ENCODE measurements at places on chromosomes 11 and 22.

- DNase-seq: no peak
These were observed 14.1 kb downstream of the TSSC4 start for GRCh38 chr11:2414616-2415015.

GRCh38 chr11:116871248-116871647, 33.8 kb upstream of the APOA1 start:
- DNase-seq: no peak

DNA sequence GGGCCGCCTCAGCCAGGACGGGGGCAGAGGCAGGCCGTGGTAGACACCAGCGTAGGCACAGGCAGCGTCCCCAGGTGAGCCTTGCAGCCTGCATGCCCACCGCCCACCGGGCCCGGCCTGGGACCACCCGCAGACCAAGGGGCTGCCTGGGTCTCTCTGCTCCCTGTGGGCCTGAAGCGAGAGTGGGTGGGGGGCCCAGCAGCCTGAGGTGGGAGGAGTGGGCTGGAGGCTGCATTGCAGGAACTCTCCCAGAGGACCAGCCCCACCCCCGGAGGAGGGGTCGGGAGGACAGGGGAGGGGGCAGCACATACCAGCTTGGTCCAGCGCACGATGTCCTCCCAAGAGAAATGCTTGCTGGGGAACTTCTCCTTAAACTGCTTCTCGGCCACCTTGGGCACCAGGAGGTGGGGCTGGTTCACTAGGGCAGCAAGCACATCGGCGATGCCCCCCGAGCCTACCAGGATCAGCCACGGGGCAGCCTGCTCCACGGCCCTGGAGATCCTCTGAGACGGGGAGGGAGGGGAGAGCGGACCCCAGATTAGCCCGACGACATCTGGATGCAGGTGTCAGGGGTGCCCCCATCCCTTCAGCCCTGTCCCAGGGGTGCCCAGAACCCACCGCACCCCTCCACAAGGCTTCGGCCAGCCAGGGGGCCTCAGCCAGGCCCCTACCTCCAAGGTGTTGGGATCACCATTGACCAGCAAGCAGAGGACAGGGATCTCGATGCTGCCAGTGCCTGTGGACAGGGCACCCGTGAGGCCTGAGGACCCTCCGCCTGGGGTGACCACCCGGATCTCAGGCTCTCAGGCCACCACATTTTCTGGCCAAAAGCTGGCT, 17.5 kb downstream of the TSSC4 start:
- DNase-seq: no peak

DNA sequence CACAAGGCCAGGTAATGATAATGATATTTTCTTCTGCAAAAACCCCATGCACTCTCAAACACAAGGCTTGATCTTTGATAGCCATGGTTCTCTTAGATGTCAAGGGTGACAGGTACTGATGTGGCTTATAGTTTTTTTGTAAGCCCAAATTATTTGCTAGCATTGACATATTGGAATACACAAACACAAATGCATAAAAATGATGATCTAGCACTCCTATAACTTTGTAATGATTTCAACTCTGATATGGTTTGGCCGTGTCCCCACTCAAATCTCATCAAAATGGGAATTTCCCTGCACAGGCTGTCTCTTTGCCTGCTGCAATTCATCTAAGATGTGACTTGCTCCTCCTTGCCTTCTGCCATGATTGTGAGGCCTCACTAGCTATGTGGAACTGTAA, 572.5 kb upstream of the CCDC90B start:
- DNase-seq: no peak

GRCh38 chr11:68936358-68936636, 32.6 kb downstream of the IGHMBP2 start:
- DNase-seq: no peak

DNA sequence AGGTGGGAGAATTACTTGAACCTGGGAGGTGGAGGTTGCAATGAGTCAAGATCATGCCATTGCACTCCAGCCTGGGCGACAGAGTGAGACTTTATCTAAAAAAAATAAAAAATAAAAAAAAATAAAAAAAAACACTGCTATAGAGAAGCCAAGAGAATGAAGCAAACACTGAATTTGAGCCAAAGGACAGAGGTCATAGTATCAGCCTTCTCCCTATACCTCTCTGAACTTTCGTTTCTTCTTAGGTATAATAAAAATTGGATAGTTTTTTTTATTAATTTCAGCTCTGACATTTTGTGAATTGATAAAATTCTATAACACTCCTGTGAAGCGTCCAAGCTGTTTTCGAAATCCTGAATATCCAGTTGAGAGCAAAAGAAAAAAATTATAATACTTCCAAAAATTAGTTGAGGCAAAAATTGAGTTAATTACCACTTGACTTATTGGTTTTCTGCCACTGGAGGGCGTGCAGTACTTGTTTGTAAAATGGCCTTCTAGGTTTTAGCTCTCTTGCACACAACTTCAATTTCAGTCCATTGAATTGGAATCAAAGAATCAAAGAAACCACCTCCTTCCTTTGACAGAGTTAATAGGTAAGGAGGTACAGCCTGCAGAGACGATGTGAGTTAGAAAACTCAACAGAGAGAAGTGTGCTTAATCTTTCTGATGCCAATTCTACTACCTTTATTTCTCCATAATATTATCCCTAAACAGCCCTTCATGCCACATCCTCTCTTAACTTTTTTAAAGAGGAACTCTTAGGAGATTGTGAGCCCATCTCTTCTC, 143.2 kb downstream of the BBOX1 start:
- DNase-seq: peak; percentile 58

DNA sequence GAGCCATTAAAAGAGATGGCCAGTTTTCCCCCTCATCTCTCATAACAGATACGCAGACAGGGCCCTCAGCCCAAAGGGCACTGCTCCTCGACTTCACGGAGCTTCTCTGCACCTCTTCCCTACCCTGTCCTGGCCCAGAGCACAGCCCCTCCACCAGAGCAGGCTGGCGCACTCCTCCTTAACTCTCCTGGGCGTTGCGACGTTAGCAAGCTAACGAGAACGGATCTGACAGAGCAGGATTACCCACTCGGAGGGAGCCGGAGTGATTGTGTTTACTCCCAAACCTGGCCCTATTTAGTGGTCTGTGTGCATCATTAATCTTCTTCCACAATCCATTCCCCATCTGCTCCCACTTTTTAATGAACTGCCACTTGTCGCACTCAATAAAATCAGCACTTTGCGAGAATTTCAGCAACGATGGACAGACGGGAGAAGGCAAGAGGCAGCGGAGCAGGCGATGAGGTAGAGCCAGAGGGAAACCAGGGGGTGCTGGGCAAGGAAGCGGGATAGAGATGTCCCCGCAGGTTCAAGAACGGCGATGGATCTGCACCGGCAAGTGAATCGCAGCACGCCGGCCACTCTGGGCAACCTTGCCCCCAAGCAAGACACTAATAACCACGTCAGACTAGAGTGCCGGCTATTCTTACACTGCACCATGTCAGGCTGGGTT, 159.4 kb downstream of the BUD13 start:
- DNase-seq: no peak

- DNase-seq: no peak
These were observed 30.3 kb upstream of the MMP13 start for GRCh38 chr11:102985850-102986249.

DNA sequence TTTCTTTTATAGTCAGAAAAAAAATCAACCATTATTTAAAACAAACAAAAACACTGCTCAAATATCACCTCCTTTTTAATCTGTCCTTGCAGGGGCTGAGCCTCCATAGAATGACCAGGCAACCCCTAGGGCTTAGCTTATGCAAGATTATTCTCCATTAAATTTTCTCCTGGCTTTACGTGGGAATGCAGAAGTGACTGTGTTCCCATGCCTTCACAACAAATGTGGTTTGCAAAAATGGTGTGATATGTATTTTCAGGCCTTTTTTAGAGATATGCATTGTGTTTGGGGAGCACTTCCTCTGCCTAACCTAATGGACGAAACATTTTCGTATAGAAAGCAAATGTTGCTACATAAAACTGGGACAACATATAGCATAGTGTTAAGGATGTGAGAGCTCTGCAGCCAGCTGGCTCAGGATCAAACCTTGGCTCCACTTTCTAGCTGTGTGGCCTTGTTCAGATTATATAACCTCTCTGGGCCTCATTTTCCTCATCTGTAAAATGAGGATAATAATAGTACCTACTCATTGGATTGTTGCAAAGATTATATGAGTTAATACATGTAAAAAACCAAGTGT, 82.6 kb downstream of the PARVA start:
- DNase-seq: no peak

DNA sequence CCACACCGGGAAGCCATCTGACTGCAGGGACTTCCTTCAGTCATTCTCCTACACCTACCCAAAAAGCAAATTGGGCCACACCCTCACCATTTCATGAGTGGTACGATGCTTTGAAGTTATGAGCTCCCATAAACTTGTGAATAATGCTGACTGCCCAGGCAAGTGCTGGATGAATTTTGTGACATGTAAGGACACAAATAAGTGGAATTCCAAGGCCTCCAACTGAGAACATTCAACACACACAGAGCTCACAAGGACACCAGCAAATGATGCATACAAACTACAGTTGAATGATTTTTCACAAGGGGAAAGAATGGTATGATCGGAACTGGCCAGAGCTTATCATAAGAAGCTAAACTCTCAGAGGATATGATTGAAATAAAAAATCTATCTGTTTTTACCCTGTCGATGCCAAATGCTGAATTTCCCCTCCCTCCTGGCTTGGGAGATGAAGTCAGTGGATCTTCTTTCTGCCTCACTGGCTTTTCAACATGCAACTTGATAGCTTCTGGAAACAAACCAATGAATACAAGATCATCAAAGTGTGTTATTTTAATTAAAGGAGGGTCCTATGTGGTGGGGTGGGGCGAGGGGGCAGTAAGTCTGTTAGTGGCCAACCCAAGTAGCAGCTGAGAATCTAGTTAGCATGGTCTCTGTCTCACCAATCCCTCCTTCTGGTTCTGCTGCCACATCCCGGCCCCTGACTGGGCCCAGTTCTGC, 123.8 kb downstream of the WT1 start:
- no peak for DNase-seq

GRCh38 chr11:47932544-47932943, 47.8 kb upstream of the PTPRJ start:
- no peak for DNase-seq

DNA sequence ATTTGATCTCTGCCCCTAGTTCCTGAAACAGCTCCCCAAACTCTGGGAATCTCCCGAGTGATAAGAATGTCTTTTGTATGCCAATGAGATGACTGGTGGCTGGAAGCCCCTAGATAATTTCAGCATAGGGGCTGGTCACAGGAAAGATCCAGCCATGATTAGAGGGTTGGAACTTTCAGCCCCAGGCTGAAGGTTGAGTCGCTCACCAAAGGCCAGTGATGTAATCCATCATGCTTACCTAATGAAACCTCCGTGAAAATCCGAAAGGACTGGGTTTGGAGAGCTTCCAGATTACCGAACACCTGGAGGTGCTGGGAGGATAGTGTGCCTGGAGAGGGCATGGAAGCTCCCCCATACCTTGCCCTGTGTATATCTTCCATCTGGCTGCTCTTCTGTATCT, 26.0 kb downstream of the LRRC32 start:
- no peak for DNase-seq

- DNase-seq: no peak
These were observed 5.6 kb downstream of the SLC37A4 start for GRCh38 chr11:119025099-119025473.

- DNase-seq: no peak
These were observed 67.8 kb downstream of the RASSF10 start for GRCh38 chr11:13076961-13077360.

- DNase-seq: no peak
These were observed 2.4 kb downstream of the DDTL start for GRCh38 chr22:23969071-23969470.

GRCh38 chr11:95568281-95568680, 221.3 kb downstream of the FAM76B start:
- no peak for DNase-seq

- DNase-seq: no peak
These were observed 47.8 kb downstream of the TRAF6 start for GRCh38 chr11:36462321-36462720.

GRCh38 chr11:80700386-80700785, 1259.6 kb upstream of the TENM4 start:
- DNase-seq: no peak

GRCh38 chr11:75536786-75537641, 11.3 kb upstream of the GDPD5 start:
- DNase-seq: peak; percentile 62

- DNase-seq: peak; percentile 76
These were observed 85.3 kb upstream of the SYT13 start for GRCh38 chr11:45371251-45372115.

- no peak for DNase-seq
These were observed 2.6 kb upstream of the PSMA1 start for GRCh38 chr11:14522801-14523200.

DNA sequence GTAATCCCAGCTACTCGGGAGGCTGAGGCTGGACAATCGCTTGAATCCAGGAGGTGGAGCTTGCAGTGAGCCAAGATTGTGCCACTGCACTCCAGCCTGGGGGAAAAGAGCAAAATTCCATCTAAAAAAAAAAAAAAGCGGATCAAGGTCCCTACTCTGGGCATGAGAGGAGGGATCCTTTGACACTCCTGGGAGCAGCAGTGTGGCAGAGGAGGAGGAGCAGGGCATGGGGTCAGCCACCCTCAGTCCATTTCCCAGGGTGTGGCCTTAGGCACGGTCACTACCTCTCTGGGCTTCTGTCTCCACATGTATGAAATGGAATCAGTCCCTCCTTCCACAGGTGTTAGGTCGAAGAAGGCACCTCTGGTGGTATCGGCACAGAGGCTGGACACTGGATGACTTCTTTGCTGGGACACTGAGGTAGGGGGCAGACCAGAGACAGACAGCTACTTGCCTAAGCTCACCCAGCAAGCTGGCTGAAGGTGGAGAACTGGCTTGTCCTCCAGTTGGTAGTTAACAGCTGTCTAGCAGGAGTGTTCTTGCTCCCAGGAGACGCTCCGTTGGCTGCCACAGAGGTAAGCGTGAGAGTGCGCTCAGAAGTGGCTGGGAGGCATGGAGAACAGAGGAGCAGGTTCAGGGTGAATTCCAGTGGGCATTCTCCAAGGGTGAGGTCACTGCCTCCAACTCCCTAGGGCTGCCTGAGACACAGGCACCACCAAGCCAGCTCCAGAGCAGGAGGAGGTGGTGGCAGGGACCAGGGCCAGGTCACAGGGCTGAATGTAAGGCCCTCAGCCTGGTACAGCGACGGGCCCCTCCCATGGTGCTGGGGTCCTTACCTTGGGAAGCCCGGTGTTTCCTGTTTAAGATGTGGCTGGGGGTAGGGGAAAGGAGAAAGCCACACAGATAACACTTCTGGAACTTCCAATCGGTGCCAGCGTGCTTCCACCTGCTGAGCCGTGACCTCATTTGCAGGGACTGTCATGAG, 19.5 kb downstream of the TXN2 start:
- DNase-seq: no peak

GRCh38 chr11:36258730-36259360, 30.4 kb downstream of the COMMD9 start:
- peak; percentile 43 for DNase-seq

- no peak for DNase-seq
These were observed 136.9 kb downstream of the METTL15 start for GRCh38 chr11:28245131-28245530.
